Activated gamma-delta T cell treated with Interleukin-2 at 50 U/mL for 16 hours (primary cell): ENCODE measurements at places on chromosomes 2 and 18.

DNA sequence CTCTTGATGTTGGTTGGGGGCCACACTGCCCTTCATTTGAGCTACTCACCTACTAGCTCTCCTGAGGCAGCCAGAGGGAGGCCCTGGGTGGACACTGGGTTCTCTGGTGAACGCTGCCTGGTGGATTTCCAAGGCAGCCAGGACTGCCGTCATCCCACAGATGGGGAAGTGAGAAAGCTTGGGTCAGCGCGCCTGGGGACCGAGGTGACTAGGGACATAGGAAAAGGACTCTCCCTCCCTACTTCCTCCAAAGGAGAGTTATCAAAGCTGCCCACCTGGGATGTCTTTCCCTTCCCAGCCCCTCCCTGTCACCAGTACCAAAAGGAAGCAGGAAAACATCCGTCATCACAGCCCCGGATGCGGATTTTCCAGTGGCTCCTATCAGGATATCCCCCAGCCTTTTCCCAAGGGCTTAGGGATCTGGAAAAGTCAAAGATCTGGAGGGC, 3.8 kb upstream of the SEMA4C start:
- DNase-seq: no peak

- DNase-seq: no peak
These were observed 26.3 kb upstream of the MOCOS start for GRCh38 chr18:36160959-36161371.

DNA sequence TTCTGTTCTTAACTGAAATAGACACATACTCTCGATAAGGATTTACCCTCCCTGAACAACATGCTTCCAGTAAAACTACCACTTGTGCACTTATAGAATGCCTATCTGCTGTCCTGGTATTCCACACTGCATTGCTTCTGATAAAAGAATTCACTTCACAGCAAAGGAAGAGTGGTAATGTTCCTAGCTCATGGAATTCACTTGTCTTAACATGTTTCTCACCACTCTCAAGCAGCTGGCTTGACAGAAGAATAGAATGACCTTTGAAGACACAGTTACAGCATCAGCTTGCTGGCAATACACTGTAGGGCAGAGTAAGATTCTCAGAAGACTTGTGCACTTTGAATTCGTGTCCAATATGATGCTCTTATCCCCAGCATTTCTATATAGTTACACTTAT, 524.1 kb upstream of the CNTNAP5 start:
- no peak for DNase-seq

- no peak for DNase-seq
These were observed at the start of gene TMEM200C for GRCh38 chr18:5895299-5895875. TSS of gene TMEM200C (minus strand) at chr18:5895522. CDS start at chr18:5892063, 3,459 bp downstream.

GRCh38 chr2:148455791-148456190, 188.8 kb upstream of the EPC2 start:
- no peak for DNase-seq

DNA sequence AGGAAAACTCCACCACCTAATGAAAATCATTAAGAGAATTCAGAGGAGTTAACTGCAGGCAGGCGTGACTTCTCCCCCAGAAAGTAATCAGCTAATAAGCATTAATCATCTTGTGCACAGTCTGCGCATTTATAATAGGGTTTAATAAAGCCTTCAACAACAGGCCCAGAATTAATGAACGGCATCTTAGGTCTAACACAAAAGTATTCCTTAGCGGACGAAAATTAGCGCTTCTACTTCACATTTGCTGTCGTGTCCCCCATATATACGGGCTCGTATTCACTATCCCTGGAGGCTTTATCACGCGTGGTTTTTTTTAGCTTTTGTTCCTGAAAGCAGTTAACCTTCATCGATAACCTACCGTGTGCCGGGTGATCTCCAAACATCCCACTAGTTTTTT, 1.8 kb downstream of the ATP8B1 start:
- DNase-seq: no peak

GRCh38 chr18:54148678-54149077, 75.8 kb downstream of the MBD2 start:
- DNase-seq: no peak

GRCh38 chr18:80044072-80044471, 9.8 kb downstream of the RBFA start:
- no peak for DNase-seq

DNA sequence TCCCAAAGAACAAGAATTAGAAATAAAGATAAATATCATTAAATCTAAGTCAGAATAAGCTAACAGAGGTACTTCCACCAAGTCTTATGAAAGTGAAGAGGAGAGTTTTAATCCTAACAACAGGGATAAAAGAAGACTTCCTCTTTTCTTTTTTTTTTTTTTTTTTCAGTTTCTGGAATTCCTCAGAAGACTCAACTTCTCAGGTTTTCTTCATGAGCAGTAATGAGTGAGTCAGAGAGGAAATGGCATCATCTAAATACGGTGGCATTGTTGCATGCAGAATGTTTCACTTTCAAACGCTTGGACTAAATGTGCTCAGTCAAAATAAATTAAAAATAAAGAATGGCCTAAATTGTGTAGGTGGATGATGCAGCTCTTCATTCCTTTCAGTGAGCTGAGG, 45.6 kb upstream of the ARHGAP15 start:
- DNase-seq: no peak

DNA sequence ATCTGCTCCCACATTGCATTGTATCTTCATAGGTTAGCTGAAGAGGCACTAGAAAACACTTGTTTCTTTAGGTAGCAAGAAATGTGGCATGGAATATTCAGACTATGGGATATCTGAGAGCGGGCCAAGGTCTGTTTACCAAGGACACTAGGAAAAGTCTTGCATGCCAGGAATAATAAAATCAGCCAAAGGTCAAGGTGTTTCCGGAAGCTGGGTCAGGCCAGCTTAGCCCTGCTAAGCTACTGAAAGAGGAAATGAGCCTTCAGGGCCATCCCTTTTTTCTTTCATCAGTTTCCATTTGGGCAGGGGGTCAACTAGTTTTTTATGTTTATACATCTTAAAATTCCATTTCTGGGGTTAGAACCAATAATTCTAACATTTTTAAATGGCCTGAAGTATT, 101.1 kb downstream of the DPP4 start:
- DNase-seq: no peak

- DNase-seq: no peak
These were observed 175.8 kb downstream of the SRBD1 start for GRCh38 chr2:45435316-45435715.

GRCh38 chr2:62495761-62496160, 10.2 kb downstream of the TMEM17 start:
- no peak for DNase-seq

- no peak for DNase-seq
These were observed 88.5 kb upstream of the SH3BP4 start for GRCh38 chr2:234863043-234863934.

DNA sequence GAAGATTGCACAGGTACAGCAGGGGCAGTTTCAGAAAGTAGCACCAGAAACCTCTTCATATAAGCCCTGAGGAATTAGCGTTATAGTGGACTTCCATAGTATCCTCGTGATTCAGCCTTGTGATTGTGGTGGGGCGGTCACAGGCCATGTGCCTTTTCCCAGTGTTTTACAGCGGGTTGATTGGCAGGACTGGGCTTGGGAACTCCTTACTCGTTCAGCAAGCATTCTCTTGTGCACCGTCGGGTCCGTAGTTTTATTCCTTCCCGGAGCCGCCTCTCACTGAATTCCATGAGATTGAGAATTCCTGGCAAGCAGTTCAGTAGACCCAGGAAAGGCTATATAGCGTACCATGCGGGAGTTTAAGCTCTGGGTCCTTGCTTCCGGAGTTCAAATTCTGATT, 5.2 kb downstream of the COPS8 start:
- no peak for DNase-seq

DNA sequence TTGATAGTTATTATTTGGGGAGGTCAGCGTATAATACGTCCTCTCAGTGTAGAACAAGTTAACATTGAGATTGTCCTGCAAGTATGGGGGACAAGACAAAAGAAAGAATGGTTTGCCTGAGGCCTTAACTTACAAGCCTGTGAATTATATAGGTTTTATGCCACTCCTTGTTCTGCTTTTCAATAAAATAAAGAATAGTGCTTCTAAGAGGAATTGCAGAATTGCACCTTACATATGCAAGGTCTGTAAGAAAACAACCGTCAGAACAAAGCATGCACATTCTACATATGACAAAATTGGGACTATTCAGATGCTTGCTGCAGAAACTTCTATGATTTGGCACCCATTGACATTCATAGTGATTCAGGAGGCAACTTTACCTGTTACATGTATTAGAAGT, 785.0 kb downstream of the NR4A2 start:
- DNase-seq: no peak

DNA sequence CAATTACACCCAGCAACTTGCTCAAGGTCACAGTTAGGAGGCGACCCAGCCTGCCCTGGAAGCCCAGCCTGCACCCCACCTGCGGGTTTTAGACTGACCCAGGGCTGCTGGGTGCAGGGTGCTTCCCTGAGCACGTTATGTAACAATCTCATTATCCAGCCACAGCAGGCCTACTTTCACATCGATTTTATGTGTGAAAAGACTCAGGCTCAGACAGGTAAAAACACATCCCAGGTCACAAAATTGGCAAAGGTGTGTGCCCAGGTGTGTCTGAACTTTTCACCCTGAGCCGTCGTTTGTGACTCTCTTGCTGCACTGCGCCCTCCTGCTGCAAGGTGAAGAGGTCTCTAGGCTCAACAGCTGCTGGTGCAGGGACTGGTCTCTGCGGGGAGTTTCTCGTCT, 668.2 kb upstream of the HS6ST1 start:
- DNase-seq: no peak

DNA sequence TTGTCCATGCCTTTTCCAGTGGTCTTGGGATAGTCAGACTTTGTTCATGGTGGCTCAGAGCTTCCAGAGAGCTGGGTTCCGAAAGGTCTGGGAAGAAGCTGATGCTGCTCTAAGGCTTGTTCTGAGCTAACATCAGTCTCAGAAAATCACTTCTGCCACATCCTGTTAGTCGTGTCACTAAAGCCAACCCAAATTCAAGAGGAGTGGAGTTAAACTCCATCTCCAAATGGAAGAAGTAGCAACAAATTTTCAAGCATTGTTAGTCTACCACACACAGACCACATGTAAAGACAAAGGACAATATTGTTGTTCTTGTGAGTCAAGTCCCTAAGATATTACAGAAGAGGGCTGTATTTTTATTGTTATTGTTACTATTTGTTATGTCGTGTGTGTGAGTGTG, 77.8 kb downstream of the PID1 start:
- DNase-seq: no peak

- no peak for DNase-seq
These were observed 260.6 kb upstream of the LINC00305 start for GRCh38 chr18:64409511-64409910.

DNA sequence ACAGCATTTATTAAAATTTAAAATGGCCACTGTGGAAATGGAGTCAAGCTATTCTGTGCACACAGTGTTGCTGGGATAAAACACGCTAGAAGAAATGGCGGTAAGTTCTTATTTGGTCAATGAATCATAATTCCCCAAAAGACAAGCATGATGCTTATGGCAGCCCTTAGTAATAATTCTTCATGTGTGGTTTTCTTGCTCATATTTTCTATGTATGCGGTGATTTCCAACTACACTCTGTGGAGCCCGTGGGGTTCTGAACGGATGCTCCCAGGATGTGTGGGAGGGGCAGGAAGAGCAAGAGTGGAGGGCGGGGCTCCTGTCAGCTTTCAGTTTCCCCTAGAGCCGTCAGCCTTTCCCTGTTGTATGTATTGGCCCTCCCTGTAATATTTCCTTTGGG, 91.7 kb upstream of the RMDN2 start:
- peak; percentile 34 for DNase-seq

- no peak for DNase-seq
These were observed 399.6 kb upstream of the CWC22 start for GRCh38 chr2:180406687-180407086.

DNA sequence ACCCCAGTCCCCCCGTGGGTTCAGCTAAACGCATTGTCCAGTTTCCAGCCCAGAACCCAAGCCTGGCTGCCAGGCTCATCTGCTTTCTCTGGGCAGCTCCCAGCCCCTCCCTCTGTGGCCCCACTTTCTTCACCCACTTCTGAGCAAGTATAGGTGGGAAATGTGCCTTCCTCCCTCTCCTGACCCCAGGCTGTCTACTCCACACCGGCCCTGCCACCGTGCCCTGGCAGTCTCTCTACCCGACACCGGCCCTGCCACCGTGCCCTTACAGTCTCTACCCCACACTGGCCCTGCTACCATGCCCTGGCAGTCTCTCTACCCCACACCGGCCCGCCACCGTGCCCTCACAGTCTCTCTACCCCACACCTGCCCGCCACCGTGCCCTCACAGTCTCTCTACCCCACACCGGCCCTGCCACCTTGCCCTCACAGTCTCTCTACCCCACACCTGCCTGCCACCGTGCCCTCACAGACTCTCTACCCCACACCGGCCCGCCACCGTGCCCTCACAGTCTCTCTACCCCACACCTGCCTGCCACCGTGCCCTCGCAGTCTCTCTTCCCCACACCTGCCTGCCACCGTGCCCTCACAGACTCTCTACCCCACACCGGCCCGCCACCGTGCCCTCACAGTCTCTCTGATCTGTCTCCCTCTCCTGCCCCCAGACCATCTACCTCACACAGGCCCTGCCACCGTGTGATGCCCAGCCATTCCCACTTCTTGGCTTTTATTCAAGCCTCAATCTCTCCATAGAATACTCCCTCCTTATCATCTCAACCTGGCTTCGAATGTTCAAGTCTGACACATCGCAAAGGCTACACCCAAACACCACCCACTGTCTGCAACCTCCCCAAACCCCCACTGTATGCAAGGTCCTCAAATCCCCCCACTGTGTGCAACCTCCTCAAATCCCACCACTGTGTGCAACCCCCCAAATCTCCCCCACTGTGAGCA, 108.9 kb downstream of the TPO start:
- DNase-seq: no peak

- no peak for DNase-seq
These were observed 32.0 kb upstream of the NYAP2 start for GRCh38 chr2:225367482-225367881.

DNA sequence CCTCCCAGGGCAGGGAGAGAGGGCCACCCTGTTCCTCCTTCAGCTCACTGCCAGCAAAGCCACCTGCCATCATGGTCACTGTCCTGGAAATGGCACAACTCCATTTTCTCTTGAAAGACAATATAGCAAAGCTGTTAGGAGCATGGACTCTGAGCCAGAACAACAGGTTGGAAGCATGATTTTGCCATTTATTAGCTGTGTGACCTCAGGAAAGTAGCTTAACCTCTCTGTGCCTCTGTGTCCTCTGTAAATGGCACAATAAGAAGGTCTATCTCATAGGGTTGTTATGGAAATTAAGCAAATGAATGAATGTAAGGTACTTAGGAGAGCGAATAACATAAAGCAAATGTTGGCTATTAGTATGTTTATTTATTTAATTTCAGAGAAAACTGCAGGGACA, 730.4 kb upstream of the ID2 start:
- no peak for DNase-seq
